Glutamatergic neuron (in vitro differentiated cells): ENCODE measurements at places on chromosomes 7 and 10.
A peak's percentile ranks its signal among the peaks of the same experiment; 100 is the strongest.

DNA sequence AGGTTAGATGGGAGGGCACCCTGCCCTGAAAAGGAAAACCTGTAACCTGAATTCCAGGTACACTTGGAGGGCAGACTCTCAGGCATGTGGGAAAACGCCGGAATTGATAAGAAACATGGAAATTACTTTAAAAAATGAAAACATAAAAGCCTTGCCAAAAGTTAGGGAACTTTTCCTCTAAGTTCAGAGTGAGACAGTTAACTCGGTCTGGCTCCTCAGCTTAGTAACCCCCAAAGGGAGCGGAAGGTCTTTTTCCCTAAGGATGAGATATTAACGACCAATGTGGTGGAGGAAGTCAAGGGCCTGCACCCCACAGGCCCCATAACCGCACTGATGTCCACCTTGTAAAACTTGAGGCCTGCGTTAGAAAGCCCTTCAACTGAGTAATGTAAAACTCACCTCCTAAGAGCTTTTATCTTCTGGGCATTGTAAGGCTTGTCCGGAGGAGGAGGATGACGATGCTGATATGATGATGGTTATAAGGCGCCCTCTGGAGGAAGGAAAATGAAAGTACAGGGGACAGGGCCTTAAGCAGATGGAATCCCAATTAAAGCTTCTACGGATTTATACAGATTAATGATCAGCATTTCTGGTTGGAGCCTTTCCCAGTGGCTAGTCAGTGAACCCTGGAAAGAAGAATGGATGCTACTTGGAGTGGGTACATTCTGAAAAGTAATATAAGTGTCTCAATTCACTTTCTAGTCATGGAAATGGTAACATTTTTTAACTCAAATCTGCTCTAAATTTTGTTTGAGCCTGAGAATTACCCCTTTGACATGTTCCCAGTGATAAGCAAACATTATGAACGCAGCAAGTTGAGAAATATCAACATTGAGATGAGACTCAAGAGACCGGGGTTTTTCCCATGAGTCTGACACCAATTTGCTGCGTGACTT lies 694 bp downstream of the COL1A2 start:
- peak; percentile 17 for DNase-seq

- DNase-seq: no peak
These were observed 332.2 kb downstream of the LRMDA start for GRCh38 chr10:75763652-75764051.

- DNase-seq: peak; percentile 58
These were observed 1.3 kb downstream of the FGFR2 start for GRCh38 chr10:121596689-121597503.

DNA sequence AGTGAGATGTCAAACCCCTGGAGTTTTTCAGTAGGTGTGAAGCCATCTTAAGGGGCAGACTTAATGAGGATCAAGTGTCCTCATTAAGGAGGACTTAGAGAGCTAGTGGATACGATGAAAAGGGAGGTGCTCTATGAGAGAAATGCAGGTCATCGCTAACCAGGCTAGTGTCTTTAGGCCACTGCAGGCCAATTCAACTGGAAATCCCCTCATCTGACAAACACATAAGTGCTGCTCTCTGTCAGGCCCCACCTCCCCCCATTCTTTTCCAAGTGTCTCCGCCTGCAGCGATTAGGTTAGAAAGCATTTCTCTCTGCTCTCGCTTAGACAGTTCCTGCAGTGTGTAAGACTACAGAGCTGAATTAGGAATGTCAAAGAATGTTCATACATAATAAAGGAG lies 33.7 kb downstream of the RBM28 start:
- DNase-seq: no peak

DNA sequence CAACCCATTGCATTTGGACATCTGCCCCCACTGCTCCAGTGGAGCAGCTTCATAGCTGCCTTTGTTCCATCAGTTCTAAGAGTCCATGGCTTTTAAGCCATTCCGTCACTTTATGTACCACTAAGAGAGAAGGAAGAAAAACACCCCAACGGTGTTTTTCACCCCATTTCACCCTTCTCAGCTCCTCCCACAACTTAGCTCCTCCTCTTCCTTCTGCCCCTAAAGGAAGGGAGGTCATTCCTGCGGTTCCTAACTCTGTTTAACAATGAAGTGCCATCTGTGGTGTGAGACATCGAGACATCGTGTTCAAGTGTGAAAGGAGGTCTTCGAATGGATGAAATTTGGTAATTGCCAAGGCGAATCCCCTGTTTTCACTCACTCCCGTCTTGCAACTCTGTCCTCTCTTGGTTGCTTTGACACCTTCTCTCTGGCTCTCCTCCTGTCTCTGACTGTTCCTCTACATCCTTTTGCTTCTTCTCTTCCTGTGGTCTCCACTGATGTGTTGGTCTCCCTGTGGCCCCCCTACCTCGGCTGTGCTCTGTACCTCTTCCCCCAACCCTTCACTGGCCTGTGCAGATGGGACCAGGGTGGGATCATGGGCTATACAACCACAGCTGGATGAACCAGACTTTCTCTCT lies 23.0 kb downstream of the SMKR1 start:
- no peak for DNase-seq

GRCh38 chr10:12484941-12485805 lies 135.8 kb downstream of the CAMK1D start:
- no peak for DNase-seq

GRCh38 chr7:52249741-52250140 lies 785.7 kb upstream of the POM121L12 start:
- DNase-seq: no peak

DNA sequence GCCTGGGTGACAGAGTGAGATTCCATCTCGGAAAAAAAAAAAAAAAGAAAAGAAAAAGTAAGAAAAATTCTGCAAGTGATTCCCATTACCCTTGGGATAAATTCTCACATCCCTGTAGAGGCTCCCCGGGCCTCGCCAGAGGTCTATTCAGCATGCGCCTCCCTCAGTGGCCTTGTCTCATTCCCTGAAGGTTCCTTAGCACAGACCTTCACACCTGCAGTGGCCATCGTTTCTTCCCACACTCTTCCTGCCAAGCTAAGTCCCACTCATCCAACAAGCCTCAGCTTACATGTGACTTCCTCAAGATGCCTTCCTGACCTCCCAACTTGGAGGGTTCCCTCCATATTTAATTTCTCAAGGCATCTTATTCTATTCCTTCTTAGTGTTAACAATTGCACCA lies 20.9 kb upstream of the BAG3 start:
- DNase-seq: no peak

DNA sequence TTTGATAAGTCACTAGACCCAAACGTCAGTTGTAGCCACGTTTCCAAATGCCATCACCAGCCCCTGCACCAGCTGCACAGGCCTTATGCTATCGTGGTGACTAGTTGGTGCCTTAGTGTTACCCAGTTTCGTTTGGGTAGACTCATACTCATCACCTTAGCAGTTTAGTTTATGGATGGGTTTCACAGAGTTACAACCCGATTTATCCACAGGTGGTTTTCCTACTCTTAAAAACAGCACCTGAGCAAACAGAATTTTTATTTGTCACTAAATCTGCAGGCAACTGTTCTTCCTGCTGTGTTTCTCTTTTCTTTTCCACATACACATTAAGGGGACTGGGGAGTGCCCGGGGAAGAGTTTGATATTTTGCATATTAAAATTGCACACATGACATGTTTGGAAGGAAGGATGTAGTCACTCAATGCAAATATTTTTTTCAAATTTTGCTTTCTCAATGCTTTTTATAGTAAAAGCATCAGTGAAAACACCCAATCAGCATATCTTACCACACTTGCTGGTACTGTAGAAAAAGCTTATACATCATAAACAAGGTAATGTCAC lies 41.6 kb downstream of the PDSS1 start:
- no peak for DNase-seq

GRCh38 chr7:26052706-26053105 lies 99.3 kb upstream of the NFE2L3 start:
- no peak for DNase-seq

GRCh38 chr10:89980166-89980565 lies 278.8 kb downstream of the KIF20B start:
- no peak for DNase-seq

DNA sequence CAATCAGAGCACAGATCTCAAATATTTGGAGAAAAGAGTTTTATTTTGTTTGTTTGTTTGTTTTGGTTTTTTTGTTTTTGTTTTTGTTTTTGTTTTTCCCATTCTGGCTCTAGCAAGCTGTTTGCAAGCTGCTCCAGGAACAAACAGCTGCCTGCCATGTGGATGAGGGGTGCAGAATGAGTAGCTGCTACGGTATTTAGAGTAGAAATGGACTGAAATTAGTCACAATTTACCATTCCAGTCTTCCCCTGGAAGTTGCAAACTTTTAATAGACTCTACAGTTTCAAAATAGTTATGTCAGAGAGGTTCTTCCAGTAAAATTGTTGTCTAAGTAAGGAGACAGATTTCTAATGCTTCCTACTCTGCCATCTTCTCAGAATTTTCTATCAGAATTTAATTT lies 27.1 kb upstream of the TAS2R16 start:
- no peak for DNase-seq

- no peak for DNase-seq
These were observed 16.5 kb upstream of the KNDC1 start for GRCh38 chr10:133143546-133143945.

DNA sequence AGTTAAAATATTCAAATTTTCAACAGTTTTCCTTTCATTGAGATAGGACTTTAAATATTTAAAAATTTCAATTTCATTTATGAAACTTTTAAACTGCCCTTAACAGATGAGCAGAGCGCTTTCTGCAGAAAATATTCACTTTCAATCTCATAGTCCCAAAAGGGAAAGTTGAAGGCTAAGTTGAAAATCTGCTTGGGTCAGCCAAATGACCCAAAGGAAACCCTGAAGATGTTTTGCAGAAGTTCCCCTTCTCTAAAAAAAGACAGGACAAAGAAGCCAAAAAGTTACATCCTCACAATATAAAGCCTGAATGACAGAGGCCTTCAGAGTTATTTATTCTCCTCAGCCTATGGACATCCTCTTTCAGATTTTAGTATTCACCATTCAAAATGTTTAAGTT lies 17.6 kb upstream of the SCIN start:
- DNase-seq: no peak

- no peak for DNase-seq
These were observed 31.6 kb downstream of the COA1 start for GRCh38 chr7:43697690-43698089.

- no peak for DNase-seq
These were observed 193.5 kb downstream of the MGMT start for GRCh38 chr10:129660569-129660968.

- DNase-seq: no peak
These were observed 9.2 kb downstream of the CLEC2L start for GRCh38 chr7:139532636-139533155.
